ENCODE measurements at places on chromosomes 3 and 15.

GRCh38 chr15:68354923-68355322 lies 77.0 kb downstream of the ITGA11 start:
- DNase-seq, result peak; percentile 79

GRCh38 chr15:93036951-93037819 lies 51.8 kb downstream of the RGMA start:
- no peak for DNase-seq

DNA sequence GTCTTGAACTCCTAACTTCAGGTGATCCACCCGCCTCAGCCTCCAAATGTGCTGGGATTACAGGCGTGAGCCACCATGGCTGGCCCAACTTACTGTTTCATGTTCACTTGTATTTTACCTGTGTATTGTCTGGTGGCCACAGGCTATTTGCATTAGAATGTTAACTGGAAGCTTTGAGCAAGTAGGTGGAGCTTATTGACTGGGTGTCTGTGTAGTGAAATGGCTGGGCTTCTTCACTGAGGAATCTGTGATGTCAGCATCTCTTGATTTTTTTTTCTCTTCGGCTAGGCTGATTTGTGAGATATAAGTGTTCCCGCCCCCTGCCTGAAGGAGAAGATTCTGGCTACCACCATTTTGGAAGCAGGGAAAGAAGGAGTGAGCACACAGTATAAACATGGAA lies 237.8 kb upstream of the PEX5L start:
- DNase-seq, result no peak

DNA sequence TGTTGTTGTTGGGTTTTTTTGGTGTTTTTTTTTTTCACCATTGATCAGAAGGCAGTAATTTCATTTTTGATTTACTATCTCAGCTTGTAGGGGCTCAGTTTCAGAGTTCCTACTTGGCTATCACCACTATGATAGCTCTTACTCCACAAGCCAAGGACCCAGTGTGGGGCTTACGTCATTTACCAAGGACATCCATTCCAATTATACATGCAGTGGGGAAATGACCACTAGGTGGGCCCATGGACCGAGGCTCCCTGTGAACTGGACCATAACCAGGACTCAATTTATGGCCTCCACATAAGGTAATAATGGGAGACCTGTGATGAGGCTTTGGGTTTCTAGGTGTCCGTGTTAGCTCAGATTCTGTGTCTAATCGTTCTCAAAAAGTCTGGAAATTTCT lies 67.5 kb upstream of the CACNA1D start:
- no peak for DNase-seq

DNA sequence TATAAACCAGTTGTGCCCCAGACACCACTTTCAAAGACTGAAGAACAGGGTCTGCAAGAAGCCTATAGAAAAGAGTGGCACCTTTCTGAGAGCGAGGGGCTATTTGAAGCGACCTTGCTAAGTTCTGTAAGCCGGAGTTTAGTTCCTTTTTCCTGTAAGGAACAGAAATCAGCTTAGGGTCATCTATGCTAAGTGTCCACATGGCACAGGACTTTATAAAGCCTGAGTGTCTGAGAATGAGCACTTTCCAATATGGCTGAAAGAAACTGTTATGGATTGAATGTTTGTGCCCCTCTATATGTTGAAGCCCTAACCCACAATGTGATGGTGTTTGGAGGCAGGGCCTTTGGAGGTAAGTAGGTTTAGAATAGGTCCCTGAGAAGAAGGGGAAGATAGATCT lies 4.0 kb upstream of the A4GNT start:
- DNase-seq, result no peak

DNA sequence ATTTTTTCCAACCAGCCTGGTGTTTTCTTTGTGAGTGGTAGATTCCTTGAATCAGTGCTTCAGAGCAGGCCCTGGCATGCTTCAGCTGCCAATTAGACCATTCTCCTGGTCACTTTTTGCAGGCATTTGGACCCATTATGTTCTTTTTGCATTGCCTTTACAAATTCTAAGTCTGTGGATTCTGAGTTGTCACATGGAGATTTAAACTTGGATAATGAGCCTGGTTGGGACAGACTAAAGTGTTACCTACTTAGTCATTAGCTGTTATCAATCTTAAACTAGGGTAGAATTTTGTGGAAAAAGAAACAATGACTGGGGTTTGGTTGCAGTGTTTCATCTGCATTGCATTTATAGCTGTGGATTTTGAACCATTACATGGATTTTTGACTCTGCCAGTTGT lies 40.6 kb downstream of the ARHGEF26 start:
- DNase-seq, result no peak

DNA sequence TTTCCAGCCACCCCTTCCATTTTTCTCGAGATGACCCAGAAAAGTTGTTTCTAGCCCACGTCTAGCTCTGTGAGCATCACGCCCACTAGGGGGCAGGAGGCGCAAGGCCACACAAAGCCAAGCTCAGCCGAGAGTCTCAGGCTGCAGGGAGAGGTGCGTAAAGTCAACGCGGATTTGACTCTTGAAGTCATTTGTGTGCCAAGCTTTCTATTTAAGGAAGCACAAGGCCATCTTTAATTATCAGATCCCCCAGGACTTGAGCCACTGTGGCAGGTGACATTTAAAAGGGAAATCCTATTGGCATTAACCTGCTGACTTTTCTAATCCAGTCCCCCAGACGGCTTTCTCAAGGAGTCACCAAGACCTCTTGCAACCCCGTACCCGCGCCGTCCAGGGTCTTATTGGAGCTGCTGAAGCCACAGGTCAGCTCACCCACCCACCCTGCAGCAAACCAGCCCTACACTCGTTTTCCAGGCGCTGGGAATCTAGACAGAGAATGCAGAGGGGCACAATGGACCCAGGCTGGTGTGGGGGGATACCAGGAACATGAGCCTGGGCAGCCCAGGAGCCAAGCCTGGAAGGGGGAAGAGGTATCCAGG lies 62.1 kb downstream of the CAPN7 start:
- peak; percentile 74 for DNase-seq

GRCh38 chr3:168325684-168326083 lies 230.0 kb upstream of the GOLIM4 start:
- DNase-seq, result no peak

- DNase-seq, result no peak
These were observed 17.0 kb upstream of the SENP7 start for GRCh38 chr3:101529816-101530685.

GRCh38 chr3:13288732-13289718 lies 131.1 kb downstream of the NUP210 start:
- no peak for DNase-seq

DNA sequence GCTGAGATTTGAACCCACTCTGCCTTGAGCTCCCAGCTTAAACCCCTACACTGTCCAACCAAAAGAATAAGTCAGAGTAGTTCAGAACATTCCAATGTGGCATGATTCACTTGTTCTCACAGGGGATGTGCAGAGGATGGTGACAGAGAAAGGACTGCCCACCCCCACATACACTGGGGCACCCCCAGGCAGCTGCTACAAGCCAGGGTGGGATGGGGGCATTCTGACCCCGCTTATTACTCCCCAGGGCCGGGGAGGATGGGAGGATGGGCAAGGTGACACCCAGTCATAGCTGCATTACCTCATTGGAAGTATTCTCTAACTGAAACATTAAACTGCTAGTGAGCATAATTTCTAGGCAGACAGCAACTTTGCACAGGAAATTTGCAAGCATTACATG lies 126.0 kb upstream of the PRR20G start:
- no peak for DNase-seq

DNA sequence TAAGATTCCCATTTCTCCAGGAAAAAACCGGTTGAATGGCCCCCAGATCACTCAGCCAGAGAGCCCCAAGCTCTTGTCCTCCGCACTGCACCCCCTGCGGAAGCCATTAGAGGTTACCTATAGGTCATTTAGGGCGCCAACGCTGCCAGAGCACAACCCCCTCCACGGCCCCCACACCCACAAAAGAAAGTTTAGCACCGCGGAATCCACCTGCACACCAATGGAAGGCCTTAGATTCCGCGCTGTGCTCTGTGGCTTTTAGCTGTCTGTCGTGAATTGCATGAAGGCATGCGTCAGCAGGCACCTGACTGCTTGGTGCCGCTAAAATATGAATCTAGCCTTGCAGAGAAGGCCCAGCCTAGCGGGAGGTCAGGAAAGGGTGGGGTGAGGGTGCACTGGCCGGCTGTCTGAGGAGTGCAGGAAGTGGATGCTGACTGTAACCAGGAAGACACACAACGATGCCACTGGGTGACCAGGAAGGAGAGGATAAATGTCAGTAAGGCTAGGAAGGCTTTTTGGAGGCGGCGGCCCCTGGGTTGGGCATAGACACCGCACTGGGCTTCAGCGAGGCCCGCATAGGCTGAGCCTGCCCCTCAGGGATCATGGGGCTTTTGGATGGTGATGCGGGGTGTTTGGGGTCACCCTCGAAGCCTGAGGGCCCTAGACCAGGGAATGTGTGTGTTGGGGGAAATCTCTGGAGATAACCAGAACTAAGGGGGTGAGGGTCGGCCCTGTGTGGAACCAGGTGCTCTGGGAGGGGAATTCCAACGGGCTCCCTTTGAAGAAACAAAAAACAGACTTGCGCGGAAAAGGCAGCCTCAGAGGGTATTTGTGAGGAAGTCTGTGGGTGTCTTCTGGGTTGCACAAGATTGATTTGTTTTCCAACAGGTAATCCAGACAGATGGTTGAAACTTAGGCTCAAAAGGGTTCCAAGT lies 976 bp upstream of the NUP210 start:
- no peak for DNase-seq

- DNase-seq, result no peak
These were observed 1.3 kb downstream of the ADAM10 start for GRCh38 chr15:58748040-58748851.

DNA sequence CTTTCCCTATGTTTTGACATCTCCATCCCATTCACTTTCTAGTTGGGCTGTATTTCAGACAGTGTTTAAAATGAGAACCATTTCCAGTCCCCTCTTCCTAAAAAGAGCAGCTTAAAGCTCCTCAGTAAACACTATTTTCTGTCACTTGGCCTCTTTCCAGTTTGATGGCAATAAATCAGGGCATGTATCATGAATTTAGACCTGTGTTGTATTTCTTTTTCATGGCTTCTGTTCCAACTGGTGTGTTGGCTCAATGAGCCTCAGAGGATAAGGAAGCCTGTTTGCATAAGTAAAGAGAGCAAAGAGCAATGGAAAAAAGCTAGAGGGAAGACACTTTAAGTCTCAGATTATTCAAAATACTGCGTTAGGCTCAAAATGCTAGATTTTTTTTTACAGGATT lies 7.2 kb downstream of the CCDC80 start:
- no peak for DNase-seq

DNA sequence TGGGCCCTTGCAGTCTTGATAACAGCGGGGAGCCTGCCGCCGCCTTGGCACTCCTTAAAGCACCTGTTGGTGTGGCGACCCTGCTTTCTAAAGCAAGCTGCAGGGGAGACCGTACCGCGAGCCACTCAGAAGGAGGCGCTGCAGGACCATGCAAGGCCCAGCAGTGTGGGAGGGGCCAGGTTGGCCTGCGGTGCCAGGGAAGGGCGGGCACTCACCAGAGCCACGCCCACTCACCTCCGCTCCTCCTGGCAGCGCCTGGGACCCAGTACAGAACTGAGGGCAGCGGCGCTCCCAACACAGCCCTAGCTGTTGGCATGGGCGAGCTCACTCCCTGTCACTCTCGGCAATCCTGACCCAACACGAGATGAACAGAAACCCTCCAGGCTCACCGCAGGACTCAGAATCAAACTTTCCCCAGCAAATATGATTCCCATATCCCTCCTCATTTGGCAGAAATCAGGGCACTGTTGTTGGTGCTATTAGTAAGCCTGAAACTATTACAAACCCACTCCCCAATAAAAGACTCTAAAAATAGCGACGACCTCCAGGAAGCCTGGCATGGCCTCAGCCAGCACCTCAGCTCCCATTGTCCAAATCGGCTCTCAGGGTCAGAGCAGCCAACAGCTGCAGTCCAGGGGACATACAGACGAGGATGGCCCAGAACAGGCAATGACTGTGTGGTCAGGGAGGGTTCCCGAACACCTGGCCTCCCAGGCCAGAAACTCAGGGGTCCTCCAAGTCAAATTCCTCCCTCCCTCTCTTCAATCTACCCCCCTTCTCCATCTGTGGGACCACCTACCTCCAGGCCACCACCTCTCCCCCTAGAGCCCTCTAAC lies 77.2 kb downstream of the TBC1D2B start:
- DNase-seq, result peak; percentile 22

Data from HFFc6 (cell line).